Kasumi-1 (cell line): ENCODE measurements at places on chromosomes 12 and 14.

DNA sequence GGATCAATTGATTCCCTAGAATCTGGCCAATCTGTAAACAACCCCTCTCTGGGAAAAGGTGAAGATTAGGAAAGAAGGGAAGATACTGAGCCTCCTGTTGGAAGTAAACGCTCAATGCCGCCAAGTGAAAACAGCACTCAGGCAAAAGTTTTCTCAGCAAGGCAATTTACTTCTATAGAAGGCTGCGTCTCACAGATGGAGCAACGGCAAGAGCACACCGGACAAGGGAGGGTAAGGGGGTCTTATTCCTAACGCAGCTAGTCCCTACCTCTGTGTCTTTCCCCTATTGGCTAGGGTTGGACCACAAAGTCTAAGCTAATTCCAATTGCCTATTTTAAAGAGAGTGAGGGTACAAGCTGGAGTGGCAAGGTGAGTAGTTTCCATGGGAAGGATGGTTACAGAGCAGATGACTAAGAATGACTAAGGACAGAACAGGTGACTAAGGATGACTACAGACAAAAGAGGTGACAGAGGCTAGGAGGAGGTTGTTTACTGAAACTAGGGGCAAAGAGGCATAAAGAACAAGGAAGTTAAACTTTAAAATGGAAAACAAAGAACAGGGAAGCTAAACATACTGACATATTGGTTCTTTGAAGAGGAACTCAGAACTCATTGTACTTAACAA, 5.6 kb upstream of the TTC9 start:
- DNase-seq = no peak

GRCh38 chr12:22687361-22688076, 62.5 kb downstream of the ETNK1 start:
- peak; percentile 90 for DNase-seq

- DNase-seq = no peak
Observed at GRCh38 chr12:6778217-6778573, 5.9 kb downstream of the LAG3 start.

- no peak for DNase-seq
Observed at GRCh38 chr14:105088812-105089745, 23.8 kb upstream of the GPR132 start.

DNA sequence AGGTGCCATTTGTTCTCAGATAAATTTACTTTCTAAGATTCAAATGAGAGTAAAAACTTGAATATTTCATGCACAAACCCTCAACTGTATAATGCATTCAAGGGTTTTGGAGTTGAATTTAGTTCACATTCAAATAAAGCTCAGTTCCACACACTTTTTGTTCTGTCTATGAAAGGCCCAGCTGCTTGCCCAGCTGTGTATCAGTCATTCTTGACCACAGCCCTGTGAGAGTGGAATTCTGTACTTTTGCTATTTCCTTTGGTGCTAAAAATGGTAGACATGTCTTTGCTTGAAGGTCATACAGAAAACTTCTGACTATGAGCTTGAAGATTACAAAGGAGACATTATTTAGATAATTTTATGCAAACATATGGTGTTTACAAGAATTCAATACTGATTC, 110.4 kb downstream of the KCNC2 start:
- DNase-seq = no peak

- DNase-seq = no peak
Observed at GRCh38 chr12:62166525-62166924, 93.7 kb upstream of the USP15 start.

DNA sequence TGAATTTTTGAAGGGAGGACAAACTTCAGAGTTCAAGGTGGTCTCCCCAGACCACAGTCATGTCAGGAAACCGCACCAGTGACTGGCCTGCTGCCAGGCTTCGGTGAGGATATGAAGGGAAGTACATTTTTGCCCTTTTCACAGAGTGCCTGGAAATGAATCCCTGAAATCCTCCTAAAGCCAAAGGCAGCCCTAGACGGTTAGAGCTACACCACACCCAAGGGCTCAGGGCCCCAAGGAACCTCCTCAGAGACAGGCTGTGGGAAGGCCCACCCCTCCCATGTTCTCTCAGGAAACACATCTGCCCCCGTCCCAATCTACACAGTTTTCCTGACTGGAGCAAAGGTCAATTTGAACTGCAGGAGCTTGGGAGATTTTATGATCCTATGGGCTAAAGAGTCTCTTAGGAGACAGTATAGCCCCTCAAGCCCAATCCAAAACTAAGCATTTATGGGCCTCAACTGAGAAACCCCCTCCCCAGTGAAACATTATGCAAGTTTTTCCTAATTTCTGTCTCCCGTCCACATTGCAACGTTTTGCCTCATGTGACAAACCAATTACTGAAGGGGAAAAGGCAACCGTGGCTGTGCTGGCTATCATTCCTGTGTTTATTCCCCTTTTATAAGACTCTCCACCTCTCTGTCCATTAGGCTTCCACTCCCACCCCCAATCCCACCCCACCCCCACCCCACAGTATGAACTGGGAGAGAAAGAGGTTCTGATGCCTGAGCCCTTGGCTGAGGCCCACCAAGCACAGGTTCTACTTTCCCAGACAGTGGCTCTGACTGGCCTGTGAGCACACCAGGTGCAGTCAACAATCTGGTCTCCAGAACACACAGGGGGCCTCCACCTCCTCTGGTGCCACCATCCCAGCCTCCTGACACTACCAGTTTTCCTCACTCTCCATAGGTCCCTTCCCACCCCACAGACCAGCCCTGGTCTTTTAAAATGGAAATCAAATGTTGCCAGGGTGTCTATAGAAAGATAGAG, 9.6 kb upstream of the RNASE1 start:
- no peak for DNase-seq

DNA sequence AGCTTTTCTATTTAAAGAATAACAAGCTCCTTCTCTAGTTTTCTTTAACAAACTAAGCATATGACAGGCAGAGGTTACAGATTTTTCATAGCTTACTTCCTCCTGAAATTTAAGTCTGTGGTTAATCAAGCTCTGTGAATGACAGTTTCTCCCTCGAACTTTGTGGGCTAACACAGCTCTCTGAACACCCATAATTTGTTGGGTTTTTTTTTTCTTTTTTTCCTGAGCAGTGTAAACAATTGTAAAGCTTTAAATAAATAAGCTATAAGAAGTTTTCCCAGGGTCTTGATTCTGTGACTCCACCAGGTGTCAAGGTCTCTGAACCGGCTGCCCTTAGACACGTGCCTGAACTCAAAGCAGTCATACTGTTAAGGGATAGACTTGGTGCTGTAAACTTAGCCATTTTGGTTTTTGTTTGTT, 128.1 kb upstream of the AMIGO2 start:
- DNase-seq = peak; percentile 59

- DNase-seq = peak; percentile 22
Observed at GRCh38 chr14:35202195-35202594, 79.8 kb downstream of the PRORP start.

DNA sequence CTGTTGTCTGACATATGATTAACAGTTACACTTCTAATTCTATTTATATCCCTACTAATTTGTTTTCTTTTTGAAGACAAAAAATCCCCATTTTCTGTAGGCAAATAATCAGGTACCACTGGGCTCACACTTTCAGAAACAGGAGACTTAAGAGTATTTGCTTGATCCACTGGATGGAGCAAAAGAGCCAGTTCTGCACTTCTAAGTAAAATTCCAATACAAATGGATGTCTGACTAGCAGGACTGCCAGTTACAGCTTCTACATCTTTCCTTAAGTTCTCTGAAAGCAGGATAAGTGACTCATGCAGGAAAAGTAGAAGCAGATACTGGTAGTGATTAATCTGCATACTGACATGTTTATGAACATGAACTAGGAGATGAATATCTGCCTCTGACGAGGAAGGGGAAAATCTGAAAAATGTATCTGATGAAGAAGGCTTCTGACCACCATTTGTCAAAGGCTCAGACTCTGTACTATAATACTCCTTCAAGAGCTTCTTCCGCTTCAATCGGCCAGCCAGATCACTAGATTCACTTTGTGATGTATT, 73.8 kb upstream of the ANKS1B start:
- DNase-seq = peak; percentile 5

DNA sequence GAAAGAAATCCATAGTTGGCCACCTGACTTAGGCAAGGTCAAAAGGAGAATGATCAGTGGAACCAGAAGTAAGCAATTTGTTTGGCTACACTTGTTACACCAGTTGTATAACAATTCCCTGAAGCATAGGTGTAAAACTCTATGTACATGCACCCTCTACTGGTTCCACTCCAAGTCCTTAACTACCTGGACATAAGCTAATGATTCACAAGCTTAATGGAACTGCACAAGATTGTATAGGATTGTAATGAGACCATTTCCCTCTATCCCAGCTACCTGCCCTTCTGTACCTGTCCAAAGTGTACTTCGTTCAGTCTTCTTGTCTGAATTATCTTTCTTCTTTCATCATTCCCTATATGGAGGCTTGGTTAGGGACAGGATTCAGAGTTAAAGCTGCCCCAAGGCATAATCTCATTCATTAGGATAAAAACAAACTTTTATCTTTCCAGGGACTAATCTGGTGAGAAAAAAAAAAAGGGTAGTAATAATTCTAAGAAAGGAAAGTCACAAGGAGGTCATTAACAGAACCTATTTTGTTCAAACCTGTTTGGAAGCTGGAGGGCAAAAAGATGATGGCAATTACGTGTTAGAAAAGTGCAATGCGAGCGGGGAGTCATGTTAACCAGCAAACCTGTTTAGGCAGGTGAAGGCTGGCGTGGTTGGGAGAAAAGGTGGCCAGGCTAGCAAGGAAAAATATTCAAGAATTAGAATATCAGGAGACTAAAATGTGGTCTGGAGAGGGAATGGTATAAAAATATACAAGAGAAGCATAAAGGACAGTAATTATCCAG, 2.8 kb upstream of the TMEM52B start:
- DNase-seq = no peak

- DNase-seq = no peak
Observed at GRCh38 chr14:69606258-69607184, 4.9 kb upstream of the SUSD6 start.

DNA sequence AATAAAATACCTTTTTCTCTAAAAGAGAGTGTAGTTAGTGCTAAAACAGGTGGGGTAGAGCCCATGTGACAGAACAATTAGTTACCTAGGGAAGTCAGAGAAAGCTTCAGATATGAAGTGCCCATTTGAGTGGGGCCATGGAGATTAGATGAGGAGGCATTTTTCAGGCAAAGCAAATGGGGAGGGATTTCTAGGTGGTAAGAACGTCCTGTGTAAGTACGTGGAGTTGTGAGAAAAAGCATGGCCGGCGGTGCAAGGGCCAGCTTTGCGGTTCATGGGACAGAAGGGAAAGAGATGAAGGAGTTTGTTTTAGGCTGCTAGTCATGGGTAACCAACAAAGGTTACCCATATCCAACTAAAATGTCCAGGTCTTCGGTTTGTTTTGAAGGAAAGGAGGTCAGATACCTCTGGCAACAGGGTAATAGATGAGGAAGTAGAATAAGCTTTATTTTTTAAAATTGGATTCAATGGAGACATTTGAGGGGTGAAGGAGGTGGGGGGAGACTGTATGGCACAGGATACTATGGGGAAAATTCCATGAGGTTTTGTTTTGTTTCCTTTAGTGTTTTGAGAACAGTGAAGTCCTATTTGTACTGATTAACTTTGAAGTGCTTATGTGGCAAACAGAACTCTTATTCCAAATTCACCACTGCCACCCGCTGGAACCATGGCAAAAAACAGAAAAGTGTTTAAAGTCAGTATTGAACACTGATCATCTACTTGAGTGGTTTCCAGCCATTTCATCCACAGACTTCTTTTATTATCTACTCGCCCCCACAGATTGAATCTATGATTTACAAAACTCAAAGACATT, 10.0 kb upstream of the SNRPF start:
- DNase-seq = no peak

DNA sequence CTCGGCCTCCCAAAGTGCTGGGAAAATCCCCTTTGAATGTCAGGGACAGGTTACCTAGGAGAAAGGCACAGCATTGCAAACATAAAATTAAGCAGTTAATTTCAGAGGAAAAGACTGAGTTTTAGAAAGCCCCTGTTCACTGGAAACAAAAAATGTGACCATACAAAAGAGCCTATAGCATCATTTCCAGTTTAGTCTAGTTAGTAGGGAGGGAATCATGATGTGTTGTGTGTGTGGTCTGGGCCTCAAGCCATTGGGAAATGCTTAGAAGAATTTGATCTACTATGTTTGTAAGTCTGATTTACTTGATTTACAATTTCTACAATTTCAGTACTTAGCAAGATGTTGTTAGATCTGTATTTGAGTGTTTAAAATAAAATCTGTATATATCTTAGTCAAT, 47.1 kb upstream of the RERG start:
- no peak for DNase-seq

DNA sequence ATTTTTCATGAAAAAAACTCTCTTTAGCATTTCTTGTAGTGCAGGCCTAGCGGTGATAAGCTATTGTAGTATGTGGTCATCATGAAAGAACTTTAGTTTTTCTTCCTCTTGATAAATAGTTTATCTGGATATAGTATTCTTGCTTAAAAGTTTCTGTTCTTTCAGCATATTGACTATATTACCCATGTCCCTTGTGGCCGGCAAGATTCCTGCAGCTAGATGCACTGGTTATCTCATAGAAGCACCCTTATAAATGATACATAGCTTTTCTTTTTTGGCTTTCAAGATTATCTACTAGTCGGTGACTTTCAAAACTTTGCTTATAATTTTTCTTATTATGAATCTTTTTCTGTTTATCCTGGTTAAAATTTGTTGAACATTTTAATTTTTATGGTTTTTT, 234.8 kb downstream of the ALG10 start:
- no peak for DNase-seq

GRCh38 chr14:99286761-99287160, 14.8 kb upstream of the BCL11B start:
- DNase-seq = no peak

DNA sequence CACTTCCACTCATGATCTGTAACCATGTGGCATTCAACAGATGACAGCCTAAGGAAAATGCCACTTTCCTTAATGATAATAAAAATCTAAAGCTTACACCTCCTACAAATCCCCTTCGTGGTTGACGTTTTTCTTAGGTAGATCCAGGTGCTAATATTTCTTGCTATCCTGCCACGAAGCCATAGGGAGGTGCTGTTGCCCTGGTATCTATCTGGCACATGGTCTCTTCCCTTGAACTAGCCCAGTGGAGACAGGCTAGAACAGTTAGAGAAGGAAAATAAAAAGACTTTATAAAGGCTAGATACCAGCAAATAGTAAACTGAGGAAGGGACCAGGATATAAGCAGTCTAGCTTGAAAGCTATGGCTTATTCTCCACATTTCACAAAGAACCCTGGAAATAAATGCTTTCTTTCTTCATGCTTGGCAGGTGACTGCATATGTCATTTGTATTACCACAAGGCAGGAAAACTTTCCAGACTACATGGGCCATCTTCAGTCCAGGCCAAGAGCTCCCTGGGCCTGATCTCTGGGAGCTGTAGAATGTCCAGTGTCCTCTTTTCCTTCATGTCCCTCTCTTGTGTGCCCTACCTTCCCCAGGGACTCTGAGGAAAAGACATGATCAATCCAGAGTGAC, 15.3 kb downstream of the SPIC start:
- peak; percentile 52 for DNase-seq
